ENCODE measurements at places on chromosomes 11 and 22.

DNA sequence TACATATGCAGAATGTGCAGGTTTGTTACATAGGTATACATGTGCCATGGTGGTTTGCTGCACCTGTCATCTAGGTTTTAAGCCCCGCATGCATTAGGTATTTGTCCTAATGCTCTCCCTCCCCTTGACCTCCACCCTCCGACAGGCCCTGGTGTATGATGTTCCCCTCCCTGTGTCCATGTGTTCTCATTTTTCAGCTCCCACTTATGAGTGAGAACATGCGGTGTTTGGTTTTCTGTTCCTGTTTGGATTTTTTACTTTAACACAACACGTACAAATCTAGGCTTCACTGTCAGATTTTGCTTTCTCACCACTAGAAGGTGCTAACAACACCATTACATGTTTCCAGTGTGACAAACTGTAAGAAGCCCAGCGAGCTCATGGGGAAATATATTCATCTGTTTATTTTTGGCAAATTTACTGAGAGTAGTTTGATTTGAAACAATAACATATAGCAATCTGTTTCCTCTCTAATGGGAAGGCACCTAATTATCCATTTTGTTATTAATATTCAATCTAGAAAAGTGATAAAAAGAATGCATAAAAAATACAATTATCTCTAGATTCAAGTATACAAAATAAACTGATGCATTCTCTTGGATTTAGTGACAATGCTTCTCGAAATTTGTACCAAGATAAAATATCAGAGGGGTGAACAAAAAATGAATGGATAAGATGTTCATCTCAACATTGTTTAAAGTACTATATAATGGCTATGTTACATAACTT lies 23.2 kb upstream of the BIRC3 start:
- DNase-seq, result no peak

DNA sequence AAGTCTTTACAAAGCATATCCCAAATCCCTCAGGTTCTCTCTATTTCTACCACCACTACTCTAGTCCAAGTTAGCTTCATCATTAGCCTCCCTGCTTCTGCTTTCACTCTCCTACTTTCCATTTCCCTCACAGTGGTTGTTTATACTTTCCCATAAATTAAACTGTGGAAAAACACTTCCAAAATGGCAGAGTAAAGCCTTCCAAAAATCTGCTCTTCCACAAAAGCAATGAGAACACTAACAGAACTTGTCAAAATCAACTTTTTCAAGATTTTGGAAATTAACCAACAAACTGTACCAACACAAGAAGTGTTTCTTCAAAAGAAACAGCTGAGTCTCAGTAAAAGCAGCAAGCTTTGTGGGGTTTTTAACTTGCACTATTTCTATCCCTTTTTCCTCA lies 71.8 kb downstream of the TTC28 start:
- no peak for DNase-seq

DNA sequence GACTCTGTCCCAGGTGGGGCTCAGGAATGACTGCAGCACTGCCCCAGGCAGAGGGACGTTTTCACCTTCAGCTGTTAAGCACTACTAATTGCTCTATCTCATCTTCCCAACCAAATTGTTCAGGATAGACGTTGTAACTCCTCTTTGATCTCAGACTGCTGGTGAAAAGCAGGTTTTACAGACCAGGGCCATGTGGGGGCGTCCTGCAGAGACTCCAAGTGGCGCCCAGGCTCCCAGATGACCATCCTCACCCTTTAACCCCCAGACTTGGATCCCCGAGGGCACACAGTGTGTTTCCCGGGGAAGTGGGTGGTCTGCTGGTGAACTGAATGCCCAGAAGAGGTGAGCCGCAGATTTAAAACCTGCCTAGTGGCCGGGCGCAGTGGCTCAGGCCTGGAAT lies 23.9 kb downstream of the FADD start:
- DNase-seq, result no peak

DNA sequence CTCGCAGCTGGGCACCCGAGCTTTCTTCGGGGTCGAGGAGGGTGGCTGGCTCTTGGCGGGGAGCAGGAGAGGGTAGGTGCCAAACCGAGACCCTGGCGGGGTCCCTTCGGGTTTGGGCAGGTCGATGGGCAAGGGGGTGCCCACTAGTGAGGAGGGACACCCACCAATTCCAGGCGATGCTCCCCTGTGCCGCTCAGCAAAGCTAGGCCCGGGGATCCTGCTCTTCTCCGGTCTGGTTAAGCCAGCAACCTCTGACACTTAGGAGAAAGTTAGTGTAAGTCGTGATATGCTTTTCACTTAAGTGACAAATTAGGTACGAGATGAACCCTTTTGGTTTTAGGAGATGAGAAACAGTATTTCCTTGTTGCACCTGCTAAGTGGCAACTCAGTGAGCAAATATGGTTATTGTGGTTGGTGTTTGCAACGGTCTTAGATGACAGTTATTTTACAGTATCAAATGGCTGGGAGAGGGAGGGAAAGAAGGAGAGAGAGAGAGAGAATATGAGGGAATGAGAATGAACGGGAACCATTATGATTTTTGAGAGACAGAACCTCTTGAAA lies 565 bp downstream of the NUCB2 start:
- no peak for DNase-seq

- no peak for DNase-seq
Measured at GRCh38 chr11:66973956-66974580, 1.0 kb upstream of the C11orf86 start.

DNA sequence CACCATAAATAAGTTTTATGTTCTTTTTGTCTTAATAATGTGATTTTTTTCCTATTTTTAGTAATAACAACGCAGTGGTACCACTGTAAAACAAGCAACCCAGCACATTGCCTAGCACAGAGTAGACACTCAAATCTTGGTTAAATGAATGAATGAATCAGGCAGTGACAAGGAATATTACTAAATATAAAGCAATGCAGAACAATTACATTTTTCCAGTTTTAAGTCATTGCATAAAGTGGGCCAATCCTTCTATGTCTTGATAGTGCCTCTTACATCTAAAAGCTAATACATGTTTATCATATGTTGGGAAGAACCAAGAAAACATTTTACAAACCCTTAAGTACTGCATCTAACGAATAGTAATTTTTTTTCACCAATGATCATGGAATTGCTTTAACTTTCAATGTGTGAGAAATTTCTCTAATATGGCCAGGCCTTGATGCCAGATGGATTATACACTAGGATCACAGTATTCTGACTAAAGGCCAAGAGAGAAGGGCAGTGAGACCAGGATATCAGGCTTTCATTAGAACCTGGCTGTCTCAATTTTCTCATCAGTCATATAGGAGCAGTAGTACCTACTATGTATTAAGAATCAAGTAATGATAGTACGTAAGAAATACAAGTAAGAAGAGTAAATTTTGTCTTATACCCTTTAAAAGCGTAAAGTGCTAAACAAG lies 88.5 kb downstream of the TRIM44 start:
- no peak for DNase-seq

GRCh38 chr11:93073026-93073425 lies 103.6 kb downstream of the MTNR1B start:
- DNase-seq, result no peak

GRCh38 chr11:126083829-126084607 lies 21.4 kb upstream of the CDON start:
- peak; percentile 50 for DNase-seq

DNA sequence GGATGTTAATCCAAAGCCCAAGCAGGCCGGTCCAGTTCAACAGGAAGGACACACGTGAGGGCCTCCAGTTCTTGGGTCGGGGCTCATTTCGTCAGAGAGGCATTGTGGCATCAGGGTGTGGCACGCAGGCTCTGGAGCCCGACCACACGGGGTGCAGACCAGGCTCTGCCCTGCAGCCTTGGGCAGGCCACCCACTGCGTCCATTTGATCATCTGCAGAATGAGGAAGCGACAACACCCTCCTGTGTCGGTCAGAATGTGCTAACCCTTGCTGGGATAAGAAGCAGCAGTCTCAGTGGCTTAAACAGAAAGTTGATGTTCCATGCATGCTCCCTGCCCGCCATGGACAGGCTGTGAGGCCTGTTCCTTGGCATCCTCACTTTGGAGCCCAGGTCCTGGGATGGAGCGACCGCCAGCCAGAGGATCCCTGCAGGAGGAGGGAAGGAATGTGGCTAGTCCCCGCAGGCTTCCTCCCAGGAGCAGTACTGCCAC lies 10.8 kb downstream of the RIBC2 start:
- no peak for DNase-seq

GRCh38 chr11:109677231-109677630 lies 255.2 kb downstream of the C11orf87 start:
- DNase-seq, result no peak

GRCh38 chr22:34198976-34199375 lies 278.7 kb upstream of the LARGE1 start:
- no peak for DNase-seq

- no peak for DNase-seq
Measured at GRCh38 chr11:126419801-126420697, 64.6 kb downstream of the ST3GAL4 start.

- DNase-seq, result peak; percentile 11
Measured at GRCh38 chr11:61973476-61974162, 6.2 kb upstream of the FTH1 start.

GRCh38 chr11:109847621-109848020 lies 245.6 kb upstream of the ZC3H12C start:
- no peak for DNase-seq

- no peak for DNase-seq
Measured at GRCh38 chr22:42509548-42509947, 10.0 kb downstream of the RRP7A start.

GRCh38 chr11:1404461-1405185 lies 14.9 kb downstream of the BRSK2 start:
- no peak for DNase-seq

DNA sequence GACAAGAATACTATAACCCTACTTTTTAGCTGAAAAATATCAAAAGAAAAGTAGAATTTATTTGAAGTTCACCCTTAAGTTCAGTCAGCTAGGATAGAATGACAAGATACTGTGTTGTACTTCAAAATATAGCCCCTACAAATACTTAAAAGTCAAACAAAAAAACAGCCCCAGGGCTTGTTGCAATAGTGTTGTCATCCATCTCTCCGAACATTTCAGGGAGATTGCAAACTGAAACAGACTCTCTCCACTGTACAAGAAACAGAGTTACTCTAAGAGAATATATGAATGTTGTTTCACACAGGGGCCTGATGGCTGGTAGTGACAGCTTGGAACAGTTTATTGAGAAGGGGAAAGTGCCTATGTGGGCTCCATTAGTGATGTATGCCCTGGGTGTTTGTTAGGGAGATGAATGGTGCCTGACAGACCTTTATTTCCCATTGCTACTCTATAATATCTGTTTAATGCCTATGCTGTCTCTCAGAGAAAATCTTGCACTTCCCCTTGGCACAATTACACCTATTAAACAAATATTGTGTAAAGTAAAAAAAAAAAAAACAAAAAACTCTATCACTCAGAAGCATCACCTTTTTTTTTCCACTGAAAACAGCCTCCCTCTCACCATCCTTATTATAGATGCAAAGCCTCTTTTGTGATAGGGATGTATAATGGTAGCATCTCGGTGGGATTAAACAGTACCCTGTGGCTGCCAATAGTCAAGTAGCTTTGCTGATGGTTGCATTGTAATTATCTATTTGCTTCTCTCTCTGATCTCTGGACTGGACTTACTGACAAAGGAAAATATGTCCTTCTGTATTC lies 506.3 kb upstream of the LUZP2 start:
- DNase-seq, result no peak

Measured in stimulated activated naive CD8-positive, alpha-beta T cell treated with anti-CD3 and anti-CD28 coated beads, Interleukin-15, amount 100 ng/mL, for 72 hours (primary cell).